NCI-H524 (cell line): ENCODE measurements at places on chromosomes 6 and 20.

- DNase-seq = no peak
These were observed 118.9 kb downstream of the TMEM170B start for GRCh38 chr6:11656491-11656890.

GRCh38 chr20:17699931-17700351 is at the start of gene BANF2:
Gene BANF2, plus strand, starts transcription at chr20:17699966. Its CDS starts 25,060 bp downstream, at chr20:17725026.
- no peak for DNase-seq

- no peak for DNase-seq
These were observed 6.0 kb upstream of the VEGFA start for GRCh38 chr6:43763812-43764522.

GRCh38 chr20:24934101-24934661 is 14.9 kb upstream of the CST7 start:
- DNase-seq = no peak

DNA sequence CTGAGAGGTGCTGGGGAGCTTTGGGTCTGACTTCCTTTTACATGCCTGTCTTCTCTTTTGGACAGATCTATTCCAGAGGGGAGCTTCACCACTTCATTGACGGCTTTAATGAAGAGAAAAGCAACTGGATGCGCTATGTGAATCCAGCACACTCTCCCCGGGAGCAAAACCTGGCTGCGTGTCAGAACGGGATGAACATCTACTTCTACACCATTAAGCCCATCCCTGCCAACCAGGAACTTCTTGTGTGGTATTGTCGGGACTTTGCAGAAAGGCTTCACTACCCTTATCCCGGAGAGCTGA is 13.1 kb downstream of the PRDM1 start:
- DNase-seq = no peak

- DNase-seq = no peak
These were observed 5.9 kb downstream of the HCRTR2 start for GRCh38 chr6:55180258-55180657.
